ENCODE measurements at places on chromosomes 2 and 18.
A peak's percentile ranks its signal among the peaks of the same experiment; 100 is the strongest.

DNA sequence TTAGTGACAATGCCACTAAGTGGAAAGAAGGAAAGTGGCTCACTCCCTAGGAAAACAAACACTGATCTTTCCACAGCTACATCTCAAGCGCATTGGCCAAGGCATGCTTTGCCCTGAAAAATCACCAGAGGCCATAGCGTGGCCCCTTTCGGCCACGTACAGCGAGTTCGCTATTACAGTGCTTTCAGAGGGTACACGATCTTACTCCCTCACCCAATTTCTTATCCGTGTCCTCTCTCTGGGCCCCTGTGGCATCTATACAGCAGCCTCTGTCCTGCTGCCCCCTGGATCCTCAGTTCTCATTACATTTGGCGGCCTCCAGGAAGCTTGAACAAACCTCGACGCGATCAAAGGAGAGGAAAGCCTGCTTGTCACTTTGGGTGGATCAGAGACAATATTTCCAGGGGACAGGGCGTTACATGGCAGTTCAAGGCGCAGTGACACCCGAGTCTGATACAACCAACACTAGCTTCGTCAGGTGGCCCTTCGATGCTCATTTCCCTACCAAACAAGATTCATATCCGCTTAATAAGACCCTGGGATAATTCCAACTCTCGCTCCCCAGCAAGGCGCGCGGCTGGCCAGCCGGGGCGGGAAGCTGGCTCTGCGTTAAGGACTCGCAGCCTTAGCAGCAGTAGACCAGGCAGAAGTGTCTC is 941 bp downstream of the SKOR2 start:
- peak; percentile 12 for DNase-seq

DNA sequence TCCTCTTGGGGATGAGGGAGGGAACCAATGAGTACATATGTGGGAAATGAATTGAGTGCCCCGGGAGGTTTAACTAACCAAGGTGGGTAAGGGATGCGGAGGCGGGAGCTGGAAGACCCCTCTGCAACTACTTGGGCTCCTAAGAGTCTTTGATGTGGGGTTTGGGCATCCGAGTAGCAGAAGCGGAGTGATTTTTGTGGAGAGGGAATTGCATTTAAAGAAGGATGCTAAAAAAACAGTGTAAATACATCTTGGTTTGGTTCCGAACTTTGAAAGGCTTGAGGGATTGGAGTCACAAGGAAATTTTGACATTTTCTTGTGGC is 215.7 kb downstream of the MCFD2 start:
- DNase-seq, result no peak

DNA sequence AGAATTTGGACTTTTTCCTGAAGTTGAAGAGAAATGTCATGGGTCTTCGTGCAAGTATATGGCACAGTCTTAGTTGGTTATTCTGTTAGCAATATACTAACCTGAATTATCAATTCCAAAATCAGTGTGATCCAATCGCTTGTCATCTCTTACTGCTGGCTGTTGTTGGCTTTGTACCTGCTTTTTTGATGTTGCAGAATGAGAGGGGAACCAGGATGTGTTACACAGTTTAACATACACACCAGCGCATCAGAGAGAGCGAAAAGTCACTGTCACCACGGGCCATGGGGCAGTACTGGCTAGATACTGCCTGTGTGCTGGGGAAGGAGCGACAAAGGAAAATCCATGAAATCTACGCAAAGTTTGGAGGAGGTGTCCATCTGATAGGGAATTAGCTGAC is 59.3 kb upstream of the SPP2 start:
- no peak for DNase-seq

- DNase-seq, result no peak
Observed at GRCh38 chr18:56481751-56482150, 156.6 kb downstream of the TXNL1 start.

Measured in nephron progenitor cell (in vitro differentiated cells).